ENCODE measurements at places on chromosomes 6 and 20.

- DNase-seq, result no peak
Observed at GRCh38 chr20:62688855-62689460, 19.7 kb upstream of the NTSR1 start.

DNA sequence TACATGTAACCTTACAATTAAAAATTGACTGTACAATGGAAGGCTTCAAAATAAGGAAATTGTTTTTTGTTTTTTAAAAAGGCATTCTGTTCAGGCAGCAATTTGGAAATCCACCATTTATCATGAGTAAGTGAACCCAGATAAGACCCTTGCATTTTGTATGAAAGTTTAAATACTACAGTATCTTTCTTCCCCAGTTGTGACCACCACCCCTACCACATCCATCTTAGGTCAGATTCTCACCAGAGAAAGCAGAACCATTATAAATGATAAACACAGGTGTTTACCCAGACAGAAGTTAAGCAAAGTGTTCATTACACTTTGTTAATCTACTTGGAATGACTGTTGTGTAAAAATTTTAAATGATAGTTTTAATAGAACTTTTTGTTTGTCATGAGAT is 20.2 kb downstream of the SENP6 start:
- DNase-seq, result no peak

GRCh38 chr6:138527411-138528088 is 28.3 kb upstream of the NHSL1 start:
- DNase-seq, result no peak

DNA sequence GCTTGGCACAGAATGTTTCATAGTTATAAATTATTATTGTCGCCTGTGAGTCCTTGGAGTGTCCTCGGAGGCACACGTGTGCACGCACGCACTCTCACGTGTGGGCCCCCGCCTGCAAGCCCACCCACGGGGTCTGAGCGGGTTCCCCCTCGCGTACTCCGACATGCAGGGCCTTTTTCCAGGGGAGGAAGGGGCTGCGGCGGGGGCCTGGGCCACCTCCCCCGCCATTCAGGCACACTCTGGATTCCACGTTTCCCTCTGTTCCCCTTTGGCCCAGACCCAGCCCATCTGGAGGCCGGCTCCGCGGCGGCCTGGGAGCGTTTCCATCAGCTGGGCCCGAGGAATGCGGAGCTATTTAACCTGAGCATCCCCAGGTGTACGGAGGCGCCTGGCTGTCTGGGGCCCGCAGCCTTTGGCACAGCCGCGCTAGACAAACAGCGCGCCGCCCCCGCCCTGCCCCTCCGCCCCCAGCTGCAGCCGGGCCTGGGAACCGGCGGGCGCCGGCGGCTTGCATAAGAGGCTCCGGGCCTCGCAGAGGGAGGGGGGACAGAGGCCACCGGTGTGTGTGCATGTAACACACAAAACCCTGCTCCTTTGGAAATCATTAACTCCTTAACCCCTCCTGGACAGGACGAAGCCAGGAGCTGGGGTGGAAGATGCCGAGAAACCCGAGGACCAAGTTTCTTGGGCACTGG is 3.3 kb downstream of the ID1 start:
- peak; percentile 79 for DNase-seq

DNA sequence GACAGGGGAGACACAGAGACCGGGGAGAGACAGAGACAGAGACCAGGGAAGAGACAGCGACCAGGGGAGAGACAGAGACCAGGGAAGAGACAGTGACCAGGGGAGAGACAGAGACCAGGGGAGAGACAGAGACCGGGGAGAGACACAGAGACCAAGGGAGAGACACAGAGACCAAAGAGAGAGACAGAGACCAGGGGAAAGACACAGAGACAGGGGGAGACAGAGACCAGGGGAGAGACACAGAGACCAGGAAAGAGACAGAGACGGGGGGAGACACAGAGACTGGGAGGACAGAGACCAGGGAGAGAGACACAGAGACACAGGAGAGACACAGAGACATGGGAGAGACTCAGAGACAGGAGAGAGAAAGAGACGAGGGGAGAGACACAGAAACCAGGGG is 43.9 kb downstream of the YTHDF1 start:
- DNase-seq, result no peak
